ENCODE measurements at places on chromosomes 6 and 20.

DNA sequence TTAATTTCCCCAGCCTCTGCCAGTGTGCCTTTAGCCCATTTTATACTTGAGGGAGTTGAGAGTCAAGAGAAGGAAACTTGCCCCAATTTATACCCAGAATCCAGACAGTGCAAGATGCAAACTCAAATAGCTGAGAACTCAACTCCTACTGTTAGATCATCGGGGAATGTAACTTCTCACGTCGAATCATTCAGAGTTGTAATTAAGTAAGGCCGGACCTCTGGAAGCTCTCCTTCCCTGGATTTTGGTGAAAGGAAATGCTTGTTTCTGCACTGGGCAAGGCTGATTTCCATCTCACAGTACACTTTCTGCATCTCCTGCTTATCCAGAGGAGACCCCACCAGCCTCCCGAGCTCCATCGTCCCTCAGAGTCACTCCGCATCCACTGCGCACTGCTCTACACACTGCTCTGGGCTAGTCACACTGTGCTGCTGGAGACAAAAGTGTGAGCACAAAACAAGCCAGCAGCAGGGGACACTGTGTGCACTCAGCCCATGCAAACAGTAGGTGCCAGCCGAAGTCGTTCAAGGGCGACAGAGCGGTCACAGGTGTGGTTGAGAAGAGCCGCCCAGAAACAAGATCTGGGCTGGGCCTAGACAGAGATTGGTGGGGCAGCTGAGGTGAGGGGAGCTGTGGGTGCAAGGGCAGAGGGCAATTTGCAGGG, 150.4 kb upstream of the QKI start:
- DNase-seq = no peak

- no peak for DNase-seq
Observed at GRCh38 chr6:8207869-8208191, 105.5 kb upstream of the EEF1E1 start.

GRCh38 chr6:9248133-9248532, 812.8 kb upstream of the SLC35B3 start:
- no peak for DNase-seq

GRCh38 chr6:106490030-106490429, 129.5 kb downstream of the CRYBG1 start:
- DNase-seq = no peak

DNA sequence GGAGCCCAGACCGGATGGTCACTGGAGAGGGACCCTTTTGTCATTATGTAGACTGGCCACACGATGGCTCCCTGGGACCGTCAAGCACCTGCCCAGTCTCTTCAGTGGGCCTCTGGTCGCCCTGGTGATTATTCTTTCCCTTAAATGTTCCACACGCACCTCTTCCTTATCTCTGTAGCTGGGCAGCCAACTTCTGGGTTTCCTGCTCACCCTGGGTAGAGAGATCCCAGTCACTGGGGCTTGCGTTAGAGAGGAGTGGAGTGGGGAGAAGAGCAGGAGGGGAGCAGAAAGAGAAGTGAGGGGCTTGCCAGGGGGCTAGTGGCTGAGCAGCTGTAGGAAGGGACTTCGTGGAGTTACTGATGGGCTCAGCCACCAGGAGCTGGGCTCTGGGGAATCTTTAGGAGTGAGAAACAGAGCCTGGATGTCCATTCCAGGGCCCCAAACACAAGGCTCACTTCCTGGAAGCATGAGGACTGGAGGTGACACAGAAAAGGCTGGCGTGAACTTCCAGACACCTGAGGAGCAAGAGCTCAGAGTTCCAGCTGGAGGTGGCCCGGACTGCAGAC, 150.1 kb downstream of the DHX35 start:
- DNase-seq = peak; percentile 43

DNA sequence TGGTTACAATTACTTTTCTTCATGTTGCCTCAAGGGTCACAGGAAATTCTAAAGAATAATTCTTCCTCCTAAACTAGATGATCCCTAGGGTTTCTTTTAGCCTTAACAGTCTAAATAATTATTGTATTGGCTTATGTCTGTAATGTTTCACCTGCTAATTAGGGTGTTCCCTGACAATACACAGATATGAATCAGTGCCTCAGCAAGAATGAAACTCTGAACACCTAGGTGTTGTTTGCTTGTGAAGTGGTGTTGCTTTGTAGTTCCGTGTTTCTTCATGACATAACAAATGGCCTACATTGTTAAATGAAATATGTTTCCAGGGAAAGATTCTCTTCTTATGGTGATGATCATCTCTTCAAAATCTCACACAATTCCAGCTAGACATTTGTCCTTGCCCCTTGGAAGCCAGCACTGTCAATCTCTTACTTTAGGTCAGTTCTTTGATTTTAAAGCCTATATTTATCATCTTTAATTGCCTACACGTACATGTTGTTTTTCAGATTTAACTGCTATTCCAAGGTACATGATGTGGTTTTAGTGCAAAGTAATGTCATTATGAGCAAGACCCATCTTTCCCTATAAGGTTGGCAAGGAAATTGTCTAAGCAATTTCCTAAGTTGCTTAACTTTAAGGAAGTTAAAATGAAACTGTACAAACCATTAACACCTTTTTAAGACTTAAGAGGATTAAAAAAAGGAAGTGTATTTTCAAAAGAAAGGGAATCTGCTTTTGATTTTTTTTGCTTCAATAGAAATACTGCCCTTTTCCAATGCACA, 111.9 kb downstream of the TBC1D7 start:
- DNase-seq = no peak

DNA sequence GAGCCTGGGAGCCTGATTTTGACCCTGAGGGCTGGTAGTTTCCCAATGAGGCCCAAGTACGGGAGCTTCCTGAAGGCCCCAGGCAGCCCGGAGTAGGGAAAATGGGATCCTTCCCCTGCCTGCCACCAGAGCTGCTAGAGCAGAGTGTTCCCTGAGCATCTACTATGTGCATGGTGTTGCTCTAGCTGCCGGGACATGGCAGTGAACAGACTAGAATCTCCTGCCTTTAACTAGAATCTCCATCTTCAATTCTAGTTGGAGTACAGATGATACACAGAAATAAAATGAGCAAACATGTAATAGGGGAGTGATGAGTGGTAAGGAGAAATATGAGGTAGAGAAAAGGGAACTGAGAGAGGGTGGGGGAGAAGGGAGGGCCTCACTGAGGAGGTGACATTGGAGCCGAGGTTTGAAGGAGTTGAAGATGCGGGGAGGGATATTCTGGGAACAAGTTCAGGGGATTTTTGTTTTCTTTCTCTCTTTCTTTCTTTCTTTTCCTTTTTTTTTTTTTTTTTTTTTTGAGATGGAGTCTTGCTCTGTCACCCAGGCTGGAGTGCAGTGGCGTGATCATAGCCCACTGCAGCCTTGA, 18.5 kb downstream of the VSTM2L start:
- DNase-seq = no peak

GRCh38 chr6:32166411-32167061, 2.1 kb downstream of the EGFL8 start:
- no peak for DNase-seq

GRCh38 chr6:45541934-45542333, 164.2 kb upstream of the SUPT3H start:
- DNase-seq = no peak

- no peak for DNase-seq
Observed at GRCh38 chr20:63206878-63207277, 9.1 kb downstream of the YTHDF1 start.

DNA sequence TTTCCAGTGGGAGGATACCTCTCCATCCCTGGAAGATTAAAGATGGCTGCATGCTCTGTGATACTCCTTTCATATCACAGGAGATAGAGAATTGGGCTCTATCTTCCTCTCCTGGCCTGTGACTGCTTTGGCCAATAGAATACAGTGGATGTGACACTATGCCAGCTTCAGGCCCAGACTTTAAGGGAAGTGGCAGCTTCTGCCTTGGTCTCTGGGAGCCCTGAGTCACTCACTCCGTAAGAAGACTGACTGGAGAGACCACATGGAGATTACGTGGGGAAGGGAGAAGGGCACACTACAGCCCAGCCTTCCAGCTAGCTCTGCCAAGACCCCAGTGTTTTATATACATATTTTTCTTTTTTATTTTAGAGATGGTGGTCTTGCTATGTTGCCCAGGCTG, 10.4 kb upstream of the MMP9 start:
- no peak for DNase-seq

DNA sequence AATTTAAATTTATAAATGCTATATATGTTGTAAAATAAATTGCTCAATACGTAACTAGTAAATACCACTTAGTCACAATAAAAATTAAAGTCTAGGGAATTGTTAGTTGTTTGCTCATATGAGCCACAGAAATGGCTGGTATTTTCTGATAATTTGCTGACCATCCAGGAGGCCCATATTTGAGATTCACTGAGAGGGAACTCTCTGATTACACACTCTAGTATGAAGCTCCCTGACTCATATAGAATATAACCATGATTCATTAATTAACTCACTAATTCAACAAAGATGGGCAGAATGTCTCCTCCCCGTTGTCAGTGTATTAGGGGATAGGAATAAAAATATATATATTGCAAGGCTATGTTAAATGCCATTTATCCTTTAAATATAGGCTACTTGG, 46.6 kb upstream of the TMEM30A start:
- no peak for DNase-seq
